Activated T-cell treated with anti-CD3 and anti-CD28 coated beads, Interleukin-2, amount 50 U/mL, for 72 hours (primary cell): ENCODE measurements at places on chromosomes 2 and 18. TPM values are rescaled to one million over a fixed set of nuclear protein-coding genes. Genes with fewer than 3 reads are reported as not detected.
A peak's percentile ranks its signal among the peaks of the same experiment; 100 is the strongest.

DNA sequence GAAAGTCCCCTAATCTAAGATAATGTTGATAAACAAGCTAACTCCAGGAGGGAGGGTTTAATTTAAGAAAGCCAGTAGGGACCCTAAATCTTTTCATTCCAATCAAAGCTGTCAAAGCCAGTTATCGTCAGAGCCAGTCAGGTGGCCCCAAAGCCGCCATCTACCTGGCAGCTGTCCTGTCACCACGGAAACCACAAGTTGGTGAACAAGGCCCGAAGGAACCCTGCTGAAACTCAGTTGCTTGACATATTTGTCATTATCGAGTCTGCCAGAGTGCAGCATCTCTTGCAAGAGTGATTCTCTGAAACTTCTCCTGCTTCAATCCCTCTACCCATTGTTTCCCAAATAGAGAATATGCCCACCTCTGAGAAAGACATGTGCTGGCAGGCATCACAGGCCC, 30.8 kb upstream of the POLE4 start:
- H3K4me3 ChIP-seq = no peak overlapping the region
- no peaks in the 10 kb centered on the region for H3K36me3 ChIP-seq
- peaks cover 7% of the 10 kb centered on the region for H3K27me3 ChIP-seq

ITGA4 gene
- 47.5 TPM for total RNA-seq

GRCh38 chr2:128236491-128237035, 82.1 kb downstream of the HS6ST1 start:
- H3K27me3 ChIP-seq = peaks cover 6% of the 10 kb centered on the region
- H3K4me3 ChIP-seq = no peak overlapping the region
- H3K36me3 ChIP-seq = no peaks in the 10 kb centered on the region
- DNase-seq = no peak
- H3K4me1 ChIP-seq = peaks cover 6% of the 10 kb centered on the region

DNA sequence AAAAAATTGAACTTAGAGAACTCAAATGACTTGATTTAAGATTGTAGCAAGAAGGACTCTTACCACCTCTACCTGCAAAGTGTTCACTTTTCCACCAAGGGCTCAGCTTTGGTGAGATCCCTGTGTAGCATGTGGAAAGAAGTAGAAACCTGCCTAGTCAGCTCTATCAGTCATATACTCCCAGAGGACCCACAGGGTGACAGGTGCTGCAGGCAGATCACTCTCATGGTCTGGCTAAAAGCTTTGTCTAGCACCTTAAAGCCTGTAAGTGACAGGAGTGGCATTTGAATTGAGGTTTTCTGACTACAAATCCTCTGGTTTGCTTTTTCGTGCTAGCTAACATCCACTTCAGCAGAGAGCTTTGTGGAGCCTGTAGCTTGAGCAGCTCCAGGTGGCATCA, 18.7 kb upstream of the NEMP2 start:
- H3K4me1 ChIP-seq = peaks cover 13% of the 10 kb centered on the region
- no peak for DNase-seq
- H3K4me3 ChIP-seq = no peak overlapping the region
- H3K36me3 ChIP-seq = peaks cover 2% of the 10 kb centered on the region
- H3K27me3 ChIP-seq = no peaks in the 10 kb centered on the region
- no peak overlapping the region for H3K27ac ChIP-seq

- DNase-seq = no peak
- no peak overlapping the region for H3K4me3 ChIP-seq
- H3K27me3 ChIP-seq = peaks cover 7% of the 10 kb centered on the region
- H3K4me1 ChIP-seq = no peaks in the 10 kb centered on the region
These were observed 103.9 kb upstream of the HS6ST1 start for GRCh38 chr2:128422571-128422970.

- H3K27me3 ChIP-seq = peaks cover 13% of the 10 kb centered on the region
- no peak overlapping the region for H3K4me3 ChIP-seq
- H3K27ac ChIP-seq = no peak overlapping the region
- H3K36me3 ChIP-seq = no peaks in the 10 kb centered on the region
- no peak for DNase-seq
These were observed 38.4 kb downstream of the EPAS1 start for GRCh38 chr2:46335391-46336282.

DNA sequence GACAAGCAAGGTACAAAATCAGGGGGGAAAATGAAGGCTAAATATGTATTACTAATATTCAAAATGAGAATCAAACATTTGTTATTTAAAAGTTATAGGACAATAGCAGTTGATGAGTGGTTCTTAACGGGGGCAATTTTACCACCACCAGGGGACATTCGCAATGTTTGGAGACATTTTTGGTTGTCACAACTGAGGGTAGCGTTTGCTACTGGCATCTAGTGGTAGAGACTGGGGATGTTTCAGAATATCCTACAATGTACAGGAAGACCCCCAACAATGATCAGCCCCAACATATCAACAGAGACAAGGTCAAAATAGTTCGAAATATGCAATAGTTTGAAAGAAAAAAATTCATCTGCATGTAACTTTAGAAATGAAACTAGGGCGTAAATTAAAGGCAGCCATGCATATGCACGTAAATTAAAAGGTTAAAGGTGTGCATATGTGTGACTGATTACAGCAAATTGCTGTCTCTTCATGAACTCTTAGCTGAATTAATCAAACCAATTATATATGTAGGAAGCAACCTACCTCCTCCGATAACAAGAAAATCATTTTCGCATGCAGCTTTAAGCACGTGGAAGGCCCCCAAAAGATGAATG, 61.2 kb upstream of the CUL3 start:
- no peak overlapping the region for H3K4me3 ChIP-seq
- no peaks in the 10 kb centered on the region for H3K4me1 ChIP-seq
- no peaks in the 10 kb centered on the region for H3K36me3 ChIP-seq
- peak; percentile 15 for DNase-seq

SERPINB10 gene
- 1.5 TPM for total RNA-seq

DNA sequence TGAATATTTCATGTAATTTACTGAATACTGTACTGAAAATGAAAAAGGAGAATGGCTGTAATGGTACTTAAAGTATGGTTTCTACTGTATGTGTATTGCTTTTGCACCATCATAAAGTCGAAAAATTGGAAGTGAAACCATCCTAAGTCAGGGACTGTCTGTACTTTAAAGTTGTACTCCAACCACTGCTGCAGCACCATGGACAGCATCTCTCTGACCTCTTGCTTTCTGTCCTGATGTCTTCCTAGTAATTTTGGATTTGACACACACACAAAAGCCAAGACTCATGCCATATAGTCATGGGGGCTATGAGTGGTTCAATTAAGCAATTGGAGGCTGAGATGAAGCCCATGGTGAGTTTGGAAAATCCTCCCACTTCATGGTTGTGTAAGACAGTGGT, 256.3 kb upstream of the PKDCC start:
- H3K27me3 ChIP-seq = peaks cover 14% of the 10 kb centered on the region
- no peak overlapping the region for H3K27ac ChIP-seq
- H3K4me1 ChIP-seq = no peaks in the 10 kb centered on the region
- H3K4me3 ChIP-seq = no peak overlapping the region
- H3K36me3 ChIP-seq = no peaks in the 10 kb centered on the region

CXCR1 gene
- total RNA-seq = not detected
